HS-5 (cell line): ENCODE measurements at places on chromosomes 12 and 14.
A peak's percentile ranks its signal among the peaks of the same experiment; 100 is the strongest.

DNA sequence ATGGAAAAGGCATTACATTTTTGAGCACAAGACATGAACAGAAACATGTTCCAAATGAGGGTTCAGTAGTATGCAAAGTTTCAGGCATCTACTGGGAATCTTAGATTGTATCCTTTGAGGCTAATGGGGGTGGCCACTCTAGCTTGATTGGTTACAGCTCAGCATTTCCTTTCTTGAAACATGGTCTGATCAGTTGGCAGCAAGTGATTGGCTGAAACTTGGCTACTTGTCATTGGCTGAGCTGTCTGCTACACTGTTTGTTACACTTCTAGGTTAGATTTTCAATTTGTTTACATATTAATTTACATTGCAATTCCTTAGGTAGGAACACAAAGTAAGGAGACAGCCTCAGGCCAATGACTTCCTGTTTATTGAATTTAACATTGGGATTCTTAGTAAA lies 918.0 kb upstream of the SEL1L start:
- DNase-seq = no peak

DNA sequence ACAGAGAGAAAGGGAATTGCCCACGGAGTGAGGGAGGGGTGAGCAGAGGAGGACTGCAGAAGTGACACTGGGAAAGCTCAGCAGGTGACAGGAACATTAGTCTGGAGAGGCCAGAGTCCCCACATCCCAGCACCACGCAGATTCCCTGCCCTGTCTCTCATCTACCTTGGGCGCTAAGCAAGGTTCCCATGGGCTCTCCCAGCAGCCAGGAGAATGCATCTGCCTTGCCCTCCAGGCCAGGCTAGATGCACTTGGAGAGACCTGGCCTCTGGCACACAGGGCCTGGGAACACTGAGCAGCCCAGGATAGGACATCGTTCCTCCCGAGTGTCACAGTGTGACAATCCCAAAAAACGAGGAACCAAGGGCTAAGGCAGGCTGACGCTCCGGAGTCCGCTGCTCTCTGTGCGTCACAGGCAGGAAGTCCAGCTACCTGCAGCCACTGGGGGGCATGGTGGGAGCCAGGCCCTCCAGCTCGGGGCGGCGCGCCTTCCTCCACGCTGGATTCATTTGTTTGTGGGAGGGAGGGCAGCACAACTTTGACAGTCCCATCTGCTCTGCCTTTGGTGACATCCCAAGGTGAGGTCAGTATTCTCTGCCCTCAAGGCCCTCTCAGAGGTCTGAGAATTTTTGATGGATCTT lies 5.4 kb upstream of the NGB start:
- no peak for DNase-seq

DNA sequence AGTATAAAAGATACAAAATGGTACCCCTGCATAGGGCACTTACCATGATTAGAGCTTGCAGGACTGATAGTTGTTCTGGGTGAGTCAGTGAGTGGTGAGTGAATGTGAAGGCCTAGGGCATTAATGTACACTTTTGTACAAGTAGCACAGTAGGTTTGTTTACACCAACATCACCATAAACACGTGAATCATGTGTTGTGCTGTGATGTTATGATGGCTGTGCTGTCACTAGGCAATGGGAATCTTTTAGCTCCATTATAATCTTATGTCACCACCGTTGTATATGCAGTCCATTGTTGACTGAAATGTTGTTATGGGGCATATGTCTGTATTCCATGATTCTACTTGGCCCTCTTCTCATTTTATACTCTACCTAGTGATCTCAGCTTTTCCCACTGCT lies 11.8 kb downstream of the NUBPL start:
- no peak for DNase-seq

DNA sequence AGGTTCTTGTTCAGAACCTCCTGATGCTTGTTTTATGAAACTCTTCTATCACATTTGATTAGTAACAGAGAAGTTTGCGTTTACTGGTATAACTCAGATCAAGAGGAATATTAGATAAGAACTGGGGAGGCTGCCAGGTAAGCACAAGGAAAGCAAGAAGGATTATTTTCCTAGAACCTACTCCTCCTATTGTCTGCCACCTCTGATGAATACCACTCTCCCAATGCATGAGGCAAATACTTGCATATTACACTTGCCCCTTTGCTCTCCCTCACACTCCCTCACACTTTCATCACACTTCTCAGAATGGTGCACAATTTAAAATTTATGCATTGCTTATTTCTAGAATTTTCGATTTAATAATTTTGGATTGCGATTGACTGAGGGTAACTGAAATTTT lies 43.6 kb downstream of the LIN7A start:
- no peak for DNase-seq

- no peak for DNase-seq
Measured at GRCh38 chr12:3042394-3042793, 34.8 kb upstream of the TSPAN9 start.

GRCh38 chr14:69270795-69271708 lies 11.1 kb downstream of the GALNT16 start:
- DNase-seq = no peak

GRCh38 chr12:24378548-24379407 lies 429.3 kb upstream of the SOX5 start:
- peak; percentile 8 for DNase-seq

GRCh38 chr14:74697011-74697410 lies 15.9 kb downstream of the AREL1 start:
- no peak for DNase-seq

- peak; percentile 44 for DNase-seq
Measured at GRCh38 chr12:116916122-116916521, 5.4 kb downstream of the FBXW8 start.

DNA sequence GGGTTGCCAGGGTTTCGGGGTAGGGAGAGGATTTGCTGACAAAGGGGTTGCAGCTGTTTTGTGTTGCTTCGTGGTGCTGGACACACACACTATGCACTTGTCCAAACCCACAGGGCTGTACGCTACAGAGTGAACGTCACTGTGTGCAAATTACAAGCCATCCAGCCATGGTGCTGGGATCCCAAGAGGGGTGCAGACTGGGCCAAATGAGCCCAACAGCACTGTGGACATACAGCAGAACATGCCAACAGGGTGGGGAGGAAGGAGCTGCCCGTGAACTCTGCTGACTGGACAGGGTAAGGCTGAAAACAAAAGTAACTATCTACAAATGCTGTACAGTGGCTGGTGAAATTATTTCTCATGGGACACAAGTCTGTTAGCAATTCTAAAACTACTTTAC lies 25.2 kb downstream of the POLE start:
- DNase-seq = no peak

- no peak for DNase-seq
Measured at GRCh38 chr12:103771466-103771865, 69.6 kb downstream of the NT5DC3 start.

DNA sequence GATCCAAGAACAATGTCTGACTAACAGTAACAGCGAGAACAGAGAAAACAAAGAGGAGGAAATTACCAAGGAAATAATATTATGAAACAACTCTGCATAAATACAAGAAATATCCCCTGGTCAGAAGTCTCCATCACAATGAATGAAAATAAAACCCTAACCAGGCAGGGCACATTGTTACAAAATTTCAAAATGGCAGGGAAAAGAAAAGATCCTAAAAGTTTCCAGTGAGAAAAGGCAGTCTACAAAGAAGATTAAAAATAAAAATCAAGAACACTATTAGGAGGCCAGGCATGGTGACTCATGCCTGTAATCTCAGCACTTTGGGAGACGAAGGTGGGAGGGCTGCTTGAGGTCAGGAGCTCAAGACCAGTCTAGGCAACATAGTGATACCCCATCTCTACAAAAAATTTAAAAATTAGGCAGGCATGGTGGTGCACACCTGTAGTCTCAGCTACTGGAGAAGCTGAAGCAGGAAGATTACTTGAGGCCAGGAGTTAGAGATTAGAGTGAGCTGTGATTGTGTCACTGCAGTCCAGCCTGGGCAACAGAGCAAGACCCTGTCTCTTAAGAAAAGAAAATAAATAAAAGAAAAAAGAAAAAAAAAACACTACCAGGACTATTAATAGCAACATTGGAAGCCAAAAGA lies 47.8 kb downstream of the FERMT2 start:
- DNase-seq = no peak

- DNase-seq = no peak
Measured at GRCh38 chr12:71605039-71605438, 58.6 kb downstream of the ZFC3H1 start.

DNA sequence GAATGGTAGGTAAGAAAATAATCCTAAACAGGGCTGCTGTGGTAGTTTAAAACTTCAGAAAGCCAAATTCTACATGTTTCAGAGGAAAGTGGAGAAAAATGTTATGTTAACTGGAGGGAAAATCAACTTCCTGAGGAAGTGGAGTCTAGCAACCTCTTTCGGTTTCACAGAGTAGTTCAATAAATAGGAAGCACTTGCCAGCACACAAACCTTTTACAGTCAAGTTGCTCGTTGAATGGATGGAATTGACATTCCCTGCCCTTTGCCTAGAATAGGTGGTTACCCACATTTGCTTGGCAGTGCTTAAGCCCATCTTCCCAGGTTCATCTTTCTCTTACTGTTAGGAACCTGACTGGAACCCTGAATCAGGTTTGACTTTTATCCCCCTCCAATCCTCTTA lies 15.9 kb downstream of the ANKRD13A start:
- no peak for DNase-seq

DNA sequence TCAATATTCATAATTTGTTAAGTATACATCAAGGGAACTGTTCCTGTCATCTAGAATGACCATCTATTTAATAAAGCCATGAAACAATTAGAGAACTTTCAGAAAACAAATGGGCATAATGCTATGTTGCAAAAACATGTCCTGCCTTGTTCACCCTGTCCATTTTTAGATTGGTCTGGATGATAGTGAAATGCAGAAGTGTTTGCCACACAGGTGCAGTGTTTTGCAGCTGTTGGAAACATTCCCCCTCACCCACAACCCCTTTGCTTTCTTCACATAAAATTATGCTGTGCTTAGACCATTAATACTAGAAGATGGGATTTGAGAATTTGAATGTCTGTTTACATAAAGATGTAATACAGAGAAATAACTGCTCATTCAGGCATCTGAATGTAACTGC lies 36.5 kb downstream of the LEMD3 start:
- DNase-seq = no peak

DNA sequence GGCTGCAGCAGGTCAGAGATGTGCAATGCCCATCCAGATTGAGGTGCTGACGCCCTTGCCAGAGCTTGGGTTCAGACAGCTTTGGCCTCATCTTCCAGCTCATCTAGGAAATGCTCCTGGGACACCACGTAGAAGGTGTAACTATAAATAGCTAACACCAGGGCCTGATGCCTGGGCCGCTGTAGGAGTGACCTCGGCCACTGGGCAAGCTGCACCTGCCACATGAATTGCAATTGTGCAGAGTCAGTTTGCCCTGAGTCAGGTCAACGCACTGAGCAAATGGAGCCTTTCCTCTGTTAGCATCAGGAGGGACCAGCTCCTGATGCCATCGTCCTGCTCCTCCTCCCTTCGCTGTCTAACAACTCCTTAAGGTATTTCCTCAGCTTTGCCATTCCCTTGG lies 17.4 kb upstream of the DNM1L start:
- DNase-seq = no peak

- no peak for DNase-seq
Measured at GRCh38 chr12:14570231-14570630, 2.5 kb upstream of the PLBD1 start.

GRCh38 chr12:95096852-95097251 lies 23.4 kb upstream of the NR2C1 start:
- no peak for DNase-seq

- DNase-seq = no peak
Measured at GRCh38 chr12:8157484-8158198, 826 bp downstream of the ZNF705A start.

DNA sequence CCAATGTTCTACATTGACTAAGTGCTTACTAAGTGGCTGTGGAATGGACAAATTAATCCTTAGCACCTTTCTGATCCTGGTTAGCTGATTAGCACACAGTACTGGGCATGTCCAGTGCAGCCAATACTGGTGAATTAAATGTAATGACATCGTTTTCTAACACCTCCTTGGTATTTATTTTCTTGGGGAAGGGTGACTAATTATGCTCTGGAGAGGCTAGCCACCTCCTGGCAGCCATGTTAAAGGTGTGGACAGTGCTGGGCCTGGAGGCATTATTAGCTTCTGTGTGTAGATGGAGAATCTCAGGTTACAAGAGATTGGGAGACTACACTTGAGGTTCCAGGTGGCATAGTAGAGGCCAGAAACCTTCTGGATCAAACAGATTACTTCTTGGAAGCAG lies 230.9 kb upstream of the DDHD1 start:
- no peak for DNase-seq

GRCh38 chr12:69873429-69873828 lies 48.4 kb downstream of the MYRFL start:
- DNase-seq = peak; percentile 26

- DNase-seq = peak; percentile 14
Measured at GRCh38 chr14:55867719-55868118, 250.5 kb upstream of the PELI2 start.

- peak; percentile 29 for DNase-seq
Measured at GRCh38 chr14:32259368-32260013, 56.4 kb upstream of the RNU6-8 start.

- DNase-seq = no peak
Measured at GRCh38 chr12:126117502-126117901, 1052.3 kb downstream of the AACS start.

- no peak for DNase-seq
Measured at GRCh38 chr12:69433653-69434052, 36.5 kb upstream of the FRS2 start.

DNA sequence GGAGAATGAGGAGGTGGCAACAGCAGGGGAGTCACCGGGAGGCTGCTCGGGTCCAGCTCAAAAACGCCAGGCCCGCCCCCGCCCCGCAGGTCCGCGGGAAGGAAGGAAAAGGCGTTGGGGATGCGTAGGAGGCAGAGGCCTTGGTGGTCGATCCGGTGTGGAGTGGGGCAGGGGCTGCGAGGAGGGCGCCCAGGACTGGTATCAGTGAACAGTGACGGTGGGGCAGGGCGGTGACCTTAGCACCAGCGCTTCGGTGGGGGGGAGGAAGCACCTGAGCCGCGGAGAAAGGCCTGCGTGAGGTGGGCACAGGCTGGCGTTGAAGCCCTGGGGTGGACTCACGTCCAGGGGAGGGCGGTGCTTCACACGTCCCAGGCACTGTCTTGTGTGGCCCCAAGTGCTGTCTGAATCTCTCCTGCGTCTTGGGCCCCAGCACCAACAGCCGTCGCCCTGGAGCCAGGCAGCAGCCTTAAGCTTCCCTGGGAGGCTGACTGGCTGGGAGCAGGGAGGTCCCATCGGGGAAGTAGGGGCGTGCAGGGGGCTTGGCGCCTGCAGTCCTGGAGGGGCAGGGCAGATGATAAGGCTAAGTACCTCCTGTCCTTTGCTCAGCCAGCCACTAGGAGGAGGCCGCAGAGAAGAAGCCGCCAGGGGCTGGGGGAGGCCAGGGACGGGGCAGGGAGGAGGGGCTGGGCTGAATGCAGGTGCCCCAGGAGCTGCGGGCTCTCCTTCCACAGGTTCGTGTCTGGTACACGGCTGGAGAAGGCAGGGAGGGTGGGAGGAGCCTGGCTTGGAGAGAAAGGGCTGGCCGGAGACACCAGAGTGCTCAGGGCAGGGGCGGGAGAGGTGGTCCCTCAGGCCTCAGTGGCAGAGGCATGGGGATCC lies 26.5 kb downstream of the ZBTB42 start:
- DNase-seq = no peak

- peak; percentile 60 for DNase-seq
Measured at GRCh38 chr14:35197015-35197414, 74.7 kb downstream of the PRORP start.
